ENCODE measurements at places on chromosomes 11 and 22.

DNA sequence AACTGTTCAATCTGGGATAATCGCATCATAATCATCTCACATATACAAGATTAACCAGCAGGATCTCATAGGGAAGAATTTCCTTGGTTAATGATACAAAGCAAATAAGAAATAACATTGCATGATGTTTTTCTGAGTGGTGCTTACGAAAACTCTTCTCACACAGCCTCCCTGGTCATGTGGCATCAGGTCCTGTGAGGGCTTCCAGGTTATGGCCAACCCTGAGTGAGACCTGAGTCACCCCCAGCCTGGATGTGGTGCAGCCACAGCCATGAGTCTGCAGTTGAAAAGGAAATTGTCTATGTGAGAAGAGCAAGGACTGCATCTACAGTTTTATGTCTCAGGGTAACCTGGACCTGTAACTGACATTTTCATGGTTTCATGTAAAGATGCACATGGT is 90.5 kb upstream of the XKR3 start:
- no peak overlapping the region for H3K27ac ChIP-seq
- no peak overlapping the region for H3K4me3 ChIP-seq
- no peaks in the 10 kb centered on the region for H3K27me3 ChIP-seq
- H3K4me1 ChIP-seq: peaks cover 7% of the 10 kb centered on the region

GRCh38 chr22:36636916-36637315 is 66.6 kb downstream of the CACNG2 start:
- H3K4me3 ChIP-seq: no peak overlapping the region
- DNase-seq: no peak
- H3K27ac ChIP-seq: no peak overlapping the region
- H3K36me3 ChIP-seq: no peaks in the 10 kb centered on the region
- peaks cover 4% of the 10 kb centered on the region for H3K4me1 ChIP-seq
- H3K27me3 ChIP-seq: peaks cover 96% of the 10 kb centered on the region

DNA sequence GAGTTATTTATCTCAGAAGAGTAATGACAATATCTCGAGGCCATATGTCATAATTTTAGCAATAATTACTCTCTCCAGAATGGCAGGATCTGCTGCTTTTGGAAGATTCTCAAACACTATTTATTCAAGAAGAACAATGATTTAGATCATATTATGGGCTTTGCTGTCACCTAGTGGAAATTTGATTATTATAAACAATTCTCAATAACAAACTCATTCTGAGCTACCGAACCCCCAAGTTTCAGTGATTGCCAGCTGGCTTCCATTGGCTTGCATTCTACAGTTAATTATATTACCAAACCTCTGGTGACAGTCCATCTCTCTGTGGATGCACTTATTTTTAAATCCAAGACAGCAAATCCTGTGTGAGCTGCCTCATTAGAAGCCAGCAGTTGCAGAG is 27.9 kb upstream of the SLC36A4 start:
- H3K27me3 ChIP-seq: no peaks in the 10 kb centered on the region
- peak; percentile 43 for DNase-seq

DNA sequence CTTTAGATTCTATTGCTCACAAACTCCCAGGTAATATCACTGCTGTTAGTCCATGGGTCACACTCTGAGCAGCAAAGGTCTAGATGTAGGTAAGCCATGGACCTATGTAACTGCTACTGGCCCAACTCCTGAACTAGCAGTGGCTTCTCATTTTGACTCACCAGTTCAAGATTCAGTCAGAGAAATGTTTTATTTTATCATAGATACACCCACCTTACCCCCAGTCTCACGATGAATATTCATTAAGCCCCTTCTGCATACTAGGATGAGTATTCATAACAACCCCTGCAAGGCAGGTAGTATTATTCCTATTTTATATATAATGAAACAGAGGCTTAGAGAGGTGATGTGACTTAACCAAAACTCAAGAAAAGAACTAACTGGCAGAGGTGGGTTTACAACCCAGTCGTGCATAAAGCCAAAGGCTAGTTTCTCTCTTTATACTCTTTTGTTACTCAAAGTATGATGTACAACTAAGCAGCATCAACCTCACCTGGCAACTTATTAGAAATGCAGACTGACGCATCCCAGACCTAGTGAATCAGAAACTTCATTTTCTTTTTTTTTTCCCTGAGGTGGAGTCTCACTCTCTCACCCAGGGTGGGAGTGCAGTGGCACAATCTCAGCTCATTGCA is 957.6 kb upstream of the CCDC90B start:
- no peak for DNase-seq
- H3K4me1 ChIP-seq: no peaks in the 10 kb centered on the region
- no peaks in the 10 kb centered on the region for H3K27me3 ChIP-seq
- H3K36me3 ChIP-seq: no peaks in the 10 kb centered on the region

DNA sequence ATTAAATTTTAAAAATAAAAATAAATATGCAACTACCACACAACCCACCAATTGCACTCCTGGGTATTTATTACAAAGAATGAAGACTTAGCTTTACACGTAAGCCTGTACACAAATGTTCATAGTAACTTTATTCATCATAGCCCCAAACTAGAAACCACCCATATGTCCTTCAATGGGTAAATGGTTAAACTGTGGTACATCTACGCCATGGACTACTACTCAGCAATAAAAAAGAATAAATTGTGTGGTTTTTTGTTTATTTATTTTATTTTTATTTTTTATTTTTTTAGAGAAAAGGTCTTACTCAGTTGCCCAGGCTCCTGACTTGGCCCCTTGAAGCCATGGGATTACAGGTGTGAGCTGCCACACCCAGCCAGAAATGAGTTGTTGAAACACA is 14.6 kb downstream of the GAL start:
- peaks cover 40% of the 10 kb centered on the region for H3K27me3 ChIP-seq
- H3K4me3 ChIP-seq: no peak overlapping the region
- no peaks in the 10 kb centered on the region for H3K36me3 ChIP-seq

GRCh38 chr11:122754553-122755322 is 83.6 kb upstream of the CRTAM start:
- no peaks in the 10 kb centered on the region for H3K27me3 ChIP-seq
- no peak for DNase-seq
- H3K27ac ChIP-seq: no peak overlapping the region

DNA sequence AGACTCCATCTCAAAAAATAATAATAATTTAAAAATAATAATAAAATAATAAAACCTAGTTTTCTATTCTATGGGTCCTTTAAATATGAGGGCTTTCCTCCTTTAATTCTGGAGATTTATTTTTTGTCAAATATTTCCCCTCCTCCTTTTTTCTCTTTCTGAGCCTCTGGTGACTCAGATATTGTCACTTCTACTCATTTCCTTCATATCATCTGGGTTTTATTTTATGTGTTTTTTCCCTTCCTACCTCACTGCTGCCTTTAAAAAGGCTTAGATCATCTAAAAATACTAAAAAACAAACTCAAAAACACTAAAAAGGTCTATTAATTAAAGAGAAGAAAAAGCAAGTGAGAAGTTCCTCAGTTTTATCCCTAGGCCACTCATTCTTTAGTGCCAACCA is 138.9 kb downstream of the SPON1 start:
- no peak overlapping the region for H3K27ac ChIP-seq
- no peaks in the 10 kb centered on the region for H3K36me3 ChIP-seq
- H3K4me3 ChIP-seq: no peak overlapping the region
- DNase-seq: no peak

- H3K4me1 ChIP-seq: peaks cover 37% of the 10 kb centered on the region
- H3K27ac ChIP-seq: peak overlapping the region; percentile 80
- no peak overlapping the region for H3K4me3 ChIP-seq
- peaks cover 3% of the 10 kb centered on the region for H3K36me3 ChIP-seq
- H3K27me3 ChIP-seq: no peaks in the 10 kb centered on the region
- peak; percentile 67 for DNase-seq
Measured at GRCh38 chr11:129855086-129855485, 39.4 kb downstream of the TMEM45B start.

DNA sequence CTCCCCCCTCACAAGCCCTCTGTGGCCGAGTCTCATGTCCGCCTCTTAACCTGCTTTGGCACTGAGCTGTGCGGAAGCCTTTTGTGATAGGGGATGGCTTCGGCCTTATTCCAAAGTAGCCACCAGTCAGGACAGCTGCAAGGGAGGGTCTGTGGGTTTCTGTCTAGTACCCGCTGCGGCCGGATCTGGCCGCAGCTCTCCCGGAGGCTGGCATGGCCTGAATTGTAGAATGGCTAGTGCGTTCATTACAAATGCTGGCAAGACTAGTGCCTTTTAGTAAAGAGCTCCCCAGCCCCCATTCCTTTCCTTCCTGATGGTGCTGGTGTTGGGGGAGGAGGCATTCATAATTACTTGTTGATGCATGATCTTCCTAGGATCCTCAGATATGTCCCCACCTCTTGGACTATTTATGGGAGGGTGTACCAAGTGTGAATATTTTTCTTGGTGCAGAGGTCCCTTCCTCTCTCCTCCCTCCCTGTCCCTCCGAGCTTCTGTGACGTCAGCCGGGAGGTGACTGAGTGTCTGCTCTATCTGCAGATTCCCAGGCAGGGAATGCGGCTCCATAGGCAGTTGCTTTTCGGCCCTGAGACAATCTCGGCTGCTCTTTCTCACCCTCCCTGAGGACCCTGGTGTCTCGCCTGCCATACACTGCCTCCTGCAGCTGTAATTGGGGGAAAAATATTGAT is 108.7 kb upstream of the E2F8 start:
- peaks cover 9% of the 10 kb centered on the region for H3K4me1 ChIP-seq
- peaks cover 94% of the 10 kb centered on the region for H3K27me3 ChIP-seq
- H3K27ac ChIP-seq: no peak overlapping the region
- no peak for DNase-seq
- H3K4me3 ChIP-seq: no peak overlapping the region

DNA sequence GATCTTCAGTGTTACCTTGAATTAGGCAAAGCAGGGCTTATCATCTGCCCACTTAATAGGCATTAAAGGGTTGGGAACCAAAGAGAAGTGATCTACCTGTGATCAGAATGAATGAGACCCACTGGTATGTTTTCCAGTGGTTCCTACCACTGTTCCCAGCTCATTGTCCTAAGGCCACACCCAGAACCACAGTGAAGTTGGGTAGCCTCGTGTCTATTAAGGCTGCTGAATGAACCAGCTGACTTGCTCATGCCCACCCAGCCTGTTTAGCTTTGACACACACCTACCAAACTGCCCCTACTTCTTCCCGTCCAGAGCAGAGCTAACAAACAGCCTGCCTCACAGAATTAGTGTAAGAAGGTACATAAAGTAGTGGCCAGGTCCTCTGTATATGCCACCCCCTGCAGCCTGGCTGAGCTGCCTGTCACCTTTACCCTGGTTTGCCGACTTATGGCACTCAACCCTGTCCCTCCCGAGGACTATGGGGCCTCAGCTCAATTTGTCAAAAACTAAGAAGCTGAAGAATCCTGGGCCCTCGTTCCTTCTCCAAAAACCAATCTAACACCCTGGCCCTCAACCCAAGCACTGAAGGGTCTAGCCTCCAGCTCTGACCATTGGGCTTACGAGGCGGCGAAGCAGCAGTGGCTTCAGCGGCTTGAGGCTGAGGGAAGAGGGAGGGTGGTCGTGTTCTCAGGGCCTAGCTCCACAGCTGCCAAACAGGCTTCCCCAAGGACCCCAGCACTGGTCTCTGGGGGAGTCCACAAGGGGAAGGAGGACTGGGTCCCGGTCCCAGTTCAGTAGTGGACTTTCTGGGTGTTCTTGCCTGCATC is 9.8 kb downstream of the UCP2 start:
- no peaks in the 10 kb centered on the region for H3K27me3 ChIP-seq
- H3K4me1 ChIP-seq: peaks cover 11% of the 10 kb centered on the region
- peak overlapping the region; percentile 30 for H3K27ac ChIP-seq
- no peaks in the 10 kb centered on the region for H3K36me3 ChIP-seq
- H3K4me3 ChIP-seq: no peak overlapping the region
- no peak for DNase-seq

DNA sequence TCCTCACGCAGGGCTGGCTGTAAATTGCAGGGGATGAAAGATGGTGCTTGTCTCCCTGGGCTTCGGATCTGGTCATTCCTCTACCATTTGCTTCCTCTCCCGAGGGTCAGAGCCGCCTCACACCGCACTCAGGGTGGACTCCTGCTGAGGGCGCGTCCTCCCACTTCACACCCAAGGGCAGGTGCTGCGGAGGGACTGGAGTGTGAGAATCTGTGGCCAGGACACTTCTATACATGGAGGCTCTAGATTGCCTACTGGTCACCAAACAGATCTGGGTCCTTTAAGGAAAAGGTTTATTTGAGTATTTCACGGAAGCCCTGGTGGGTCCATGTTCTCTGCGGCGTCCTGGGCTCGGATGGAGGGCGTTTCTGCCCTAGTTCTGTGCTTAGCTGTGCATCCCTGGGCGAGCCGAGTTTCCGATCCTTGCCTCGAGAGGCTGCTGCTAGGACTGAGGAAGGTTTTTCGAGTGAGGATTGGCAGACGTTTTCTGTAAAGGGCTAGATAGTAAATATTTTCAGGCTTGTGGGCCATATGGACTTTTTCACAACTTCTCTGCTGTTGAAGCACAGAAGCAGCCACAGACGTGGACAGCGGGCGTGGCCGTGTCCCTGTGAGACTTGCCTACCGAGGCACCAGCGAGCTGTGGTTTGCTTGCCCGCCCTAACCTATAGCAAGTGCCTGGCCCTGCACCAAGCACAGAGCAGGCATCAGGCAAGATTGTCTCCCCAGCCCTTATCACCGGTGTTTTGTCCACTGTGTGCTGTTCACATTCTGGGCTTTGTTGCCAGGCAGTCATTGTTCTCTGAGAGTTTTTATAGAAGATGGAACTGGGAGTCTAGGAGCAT is 279.0 kb downstream of the TBC1D22A start:
- DNase-seq: no peak
- peaks cover 6% of the 10 kb centered on the region for H3K4me1 ChIP-seq
- H3K36me3 ChIP-seq: peaks cover 18% of the 10 kb centered on the region
- H3K4me3 ChIP-seq: no peak overlapping the region

- DNase-seq: peak; percentile 50
- no peaks in the 10 kb centered on the region for H3K36me3 ChIP-seq
- H3K27ac ChIP-seq: no peak overlapping the region
- no peaks in the 10 kb centered on the region for H3K27me3 ChIP-seq
- no peaks in the 10 kb centered on the region for H3K4me1 ChIP-seq
Measured at GRCh38 chr11:32297611-32298011, 137.7 kb downstream of the WT1 start.

DNA sequence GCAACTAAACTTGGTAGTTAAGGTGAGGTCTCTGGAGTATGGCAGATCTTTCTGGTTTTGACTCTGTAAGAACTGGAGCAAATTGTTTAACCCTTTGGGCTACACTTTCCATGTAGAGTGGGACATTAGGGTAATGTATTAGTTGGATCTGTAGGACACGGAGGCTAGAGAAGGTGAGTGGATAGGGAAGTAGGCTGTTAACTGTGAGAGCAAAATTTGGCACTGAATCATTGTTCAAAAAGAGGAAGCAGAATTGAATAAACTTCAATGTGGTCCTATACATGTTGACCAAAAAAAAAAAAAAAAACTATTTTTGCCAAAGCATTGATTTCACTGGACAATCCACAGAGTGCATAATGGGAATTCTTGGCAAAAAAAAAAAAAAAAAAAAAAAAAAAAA is 370.2 kb upstream of the CHORDC1 start:
- H3K4me1 ChIP-seq: no peaks in the 10 kb centered on the region
- H3K36me3 ChIP-seq: no peaks in the 10 kb centered on the region
- H3K27me3 ChIP-seq: no peaks in the 10 kb centered on the region
- H3K4me3 ChIP-seq: no peak overlapping the region
- DNase-seq: no peak
